HS-5 (cell line): ENCODE measurements at places on chromosomes 16 and 17.

DNA sequence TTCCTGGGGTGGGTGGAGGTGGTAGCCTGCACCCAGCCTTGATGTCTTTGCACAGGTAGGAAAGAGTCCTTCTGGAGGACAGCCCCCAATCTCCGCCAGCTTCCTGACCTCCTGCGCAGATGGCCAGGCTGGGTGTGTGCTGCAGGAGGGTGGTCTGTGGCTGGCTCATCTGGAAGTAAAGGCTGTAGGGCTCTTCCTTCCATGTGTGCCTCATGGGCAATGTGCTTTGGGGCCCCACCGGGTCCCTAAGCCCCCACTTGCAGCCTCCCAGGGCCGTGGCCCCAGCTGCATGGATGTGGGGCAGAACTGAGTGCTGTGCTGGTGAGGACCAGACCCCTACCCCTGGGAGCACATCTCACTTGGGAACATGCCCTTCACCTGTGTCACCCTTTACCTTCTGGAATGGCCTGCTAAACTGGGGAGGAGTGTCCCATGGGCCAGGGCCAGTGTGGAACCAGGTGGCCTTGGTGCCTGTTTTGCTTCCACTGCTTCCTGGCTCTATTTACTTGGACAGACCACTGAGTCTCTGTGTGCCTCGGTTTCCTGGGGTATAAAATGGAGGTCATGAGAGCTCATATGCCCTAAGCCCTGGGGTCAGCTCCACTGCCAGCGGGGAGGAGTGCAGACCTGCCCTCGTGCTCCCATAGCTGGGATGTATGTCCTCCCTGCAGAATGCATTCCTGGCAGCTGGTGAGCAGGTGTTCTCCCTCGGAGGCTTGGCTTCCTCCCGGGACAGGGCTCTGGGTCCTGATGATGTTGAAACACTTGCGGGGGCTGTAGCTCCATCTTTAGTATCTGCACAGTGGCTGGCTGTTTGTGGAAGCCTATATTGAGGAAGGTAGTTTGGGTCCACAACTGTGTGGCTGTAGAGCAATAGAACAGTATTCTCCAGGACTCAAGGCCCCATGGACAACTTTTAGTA lies 18.0 kb downstream of the MPRIP start:
- no peak for DNase-seq

- no peak for DNase-seq
These were observed 684 bp downstream of the ZFP90 start for GRCh38 chr16:68539711-68540239.

DNA sequence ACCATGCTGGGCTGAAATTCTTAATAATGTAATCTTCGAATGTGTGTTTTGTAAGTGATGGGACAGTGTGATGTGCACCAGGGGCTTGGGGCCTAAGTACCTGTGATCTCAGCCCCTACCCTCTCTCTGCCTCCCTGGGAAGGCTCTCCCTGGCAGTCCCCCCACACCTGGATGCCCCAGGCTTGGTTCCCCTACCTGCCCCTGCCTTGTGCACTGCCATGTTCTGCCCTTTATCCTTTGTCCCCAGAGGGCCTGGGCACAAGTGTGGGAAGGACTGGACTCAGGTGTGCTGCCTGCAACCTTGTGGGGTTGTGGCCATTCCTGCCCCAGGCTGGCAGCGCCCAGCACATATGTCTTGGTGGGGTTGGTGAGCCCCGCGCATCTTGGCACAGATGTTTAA lies 55.4 kb upstream of the CREBBP start:
- no peak for DNase-seq

GRCh38 chr16:1260101-1260680 lies 4.3 kb downstream of the TPSD1 start:
- no peak for DNase-seq

DNA sequence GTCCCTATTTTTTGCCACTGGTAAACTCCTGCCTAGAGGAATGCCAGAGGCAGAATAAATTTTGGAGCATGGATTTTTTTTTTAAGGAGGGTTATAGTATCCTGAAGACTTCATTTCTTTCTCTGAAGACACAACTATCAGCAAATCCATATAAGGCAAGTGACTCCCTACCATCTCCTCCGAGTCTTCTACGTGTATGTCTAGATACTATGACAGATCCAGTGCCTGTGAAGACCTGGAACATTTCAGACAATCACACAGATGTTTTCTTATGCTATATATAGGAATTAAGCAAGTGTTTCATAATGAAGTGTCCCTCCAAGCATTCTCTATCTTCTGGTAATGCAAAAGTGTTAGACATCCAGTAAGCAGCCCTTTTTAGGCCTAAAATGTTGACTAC lies 255.5 kb upstream of the TBX2 start:
- no peak for DNase-seq

- DNase-seq: no peak
These were observed 2.3 kb downstream of the TMEM186 start for GRCh38 chr16:8795091-8795490.

DNA sequence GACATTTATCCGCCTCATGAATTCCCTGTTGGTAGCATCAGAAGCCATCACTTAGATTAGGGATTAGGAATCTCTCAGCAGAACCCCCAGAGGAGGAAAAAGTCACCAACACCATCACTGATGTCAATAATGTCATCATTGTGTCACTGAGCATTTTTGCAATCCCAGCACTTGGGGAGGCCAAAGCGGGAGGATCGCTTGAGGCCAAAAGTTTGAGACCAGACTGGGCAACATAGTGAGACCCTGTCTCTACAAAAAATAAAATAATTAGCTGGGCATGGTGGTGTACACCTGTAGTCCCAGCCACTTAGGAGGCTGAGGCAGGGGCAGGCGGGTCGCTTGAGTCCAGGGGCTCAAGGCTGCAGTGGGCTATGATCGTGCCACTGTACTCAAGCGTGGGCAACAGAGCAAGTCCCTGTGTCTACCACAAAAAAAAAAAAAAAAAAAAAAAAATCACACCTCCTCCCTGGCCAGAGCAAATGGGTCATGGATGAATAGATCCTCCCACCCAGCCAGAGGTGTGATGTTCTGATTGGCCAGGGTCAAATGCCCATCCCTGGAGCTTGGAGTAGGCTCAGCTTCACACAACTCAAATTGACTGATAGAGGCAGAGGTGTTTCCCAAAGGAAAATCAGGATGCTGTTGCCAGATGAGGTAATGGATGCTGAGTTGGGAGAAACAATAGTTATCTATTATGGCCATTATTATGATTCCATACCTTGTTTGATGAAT lies 31.6 kb downstream of the VWA3A start:
- no peak for DNase-seq

DNA sequence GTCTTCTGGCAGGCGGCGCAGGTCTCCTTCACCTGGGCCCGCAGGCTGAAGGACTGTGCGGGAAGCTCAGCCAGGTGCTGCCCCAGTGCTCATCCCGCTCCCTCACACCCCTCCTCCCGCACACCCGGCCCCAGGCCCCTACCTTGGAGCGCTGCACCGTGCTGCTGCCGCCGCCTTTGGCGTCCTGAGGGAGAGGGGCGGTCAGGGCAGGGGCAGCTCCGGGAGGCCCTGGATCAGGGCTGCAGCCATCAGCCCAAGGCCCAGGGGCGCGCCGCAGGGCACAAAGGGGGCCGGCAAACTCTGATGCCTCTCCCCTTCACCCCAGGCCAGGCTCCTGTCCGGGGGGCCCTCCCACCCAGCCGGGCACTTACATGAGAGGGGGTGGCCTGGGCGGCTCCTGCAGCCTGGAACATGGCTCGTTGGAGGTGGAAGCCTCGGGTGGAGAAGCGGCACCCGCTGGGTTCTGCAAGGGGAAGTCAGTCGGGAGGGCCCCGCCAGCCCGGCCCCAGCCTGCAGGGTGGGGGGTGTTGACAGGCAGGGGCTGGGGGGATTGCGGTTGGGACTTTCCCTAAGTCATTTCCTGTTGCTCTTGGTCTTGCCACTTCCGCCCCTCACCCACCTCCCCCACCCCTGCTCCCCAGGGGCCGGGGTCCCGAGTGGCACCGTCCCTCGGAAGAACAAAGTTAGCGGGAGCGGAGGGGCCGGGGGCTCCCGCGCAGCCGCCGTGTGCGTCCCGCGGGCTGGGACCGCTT lies 863 bp downstream of the LIMD2 start:
- no peak for DNase-seq

- DNase-seq: no peak
These were observed 18.2 kb downstream of the SRP68 start for GRCh38 chr17:76054112-76054476.

GRCh38 chr17:7437950-7438614 lies 1.2 kb upstream of the FGF11 start:
- no peak for DNase-seq

DNA sequence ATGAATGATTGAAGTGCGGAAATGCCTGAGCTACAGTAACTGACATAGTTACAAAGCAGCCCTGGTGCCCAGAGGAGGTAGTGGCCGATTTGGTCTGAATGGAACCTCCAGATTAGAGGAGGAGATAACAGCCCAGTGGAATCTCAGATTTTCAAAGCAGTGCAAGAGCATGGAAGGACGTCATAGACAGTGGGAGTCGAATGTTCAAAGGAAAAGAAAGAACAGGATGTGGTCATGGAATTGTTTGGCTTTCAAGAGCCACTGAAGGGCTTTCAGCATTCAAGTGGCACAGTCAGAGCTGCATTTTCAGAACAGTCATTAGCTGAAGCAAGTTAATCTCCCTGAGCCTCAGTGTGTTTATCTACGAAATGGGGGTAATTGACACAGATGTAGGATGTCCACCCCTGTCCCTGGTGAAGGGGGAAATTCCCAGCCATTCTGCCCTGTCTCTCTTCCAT lies 104.6 kb upstream of the CACNG3 start:
- no peak for DNase-seq
